Stimulated activated CD4-positive, alpha-beta T cell treated with anti-CD3 and anti-CD28 coated beads, Interleukin-12 subunit alpha, Interleukin-12 subunit beta, amount 100 ng/mL, for 24 hours (primary cell): ENCODE measurements at places on chromosomes 5 and 9.

- no peak for DNase-seq
Measured at GRCh38 chr5:61651195-61651594, 319.1 kb downstream of the ZSWIM6 start.

DNA sequence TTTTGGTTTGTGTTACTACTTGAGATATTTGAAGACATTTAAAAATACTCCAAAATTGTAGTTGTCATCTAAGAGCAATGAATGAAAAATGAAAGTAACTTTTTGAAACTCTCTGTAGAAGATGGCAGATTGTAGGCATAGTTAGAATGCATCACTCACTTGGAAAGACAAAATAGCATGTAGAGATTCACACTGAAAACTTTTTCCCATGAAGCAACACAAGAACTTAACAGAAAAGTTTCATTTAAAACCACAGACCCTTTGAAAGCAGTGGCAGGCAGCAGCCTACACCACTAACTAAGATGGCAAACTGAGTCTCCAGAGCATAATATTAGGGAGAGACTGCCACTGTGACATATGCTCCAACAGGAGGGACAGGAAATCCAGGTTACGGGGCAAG, 18.9 kb upstream of the FAM174A start:
- DNase-seq = no peak

DNA sequence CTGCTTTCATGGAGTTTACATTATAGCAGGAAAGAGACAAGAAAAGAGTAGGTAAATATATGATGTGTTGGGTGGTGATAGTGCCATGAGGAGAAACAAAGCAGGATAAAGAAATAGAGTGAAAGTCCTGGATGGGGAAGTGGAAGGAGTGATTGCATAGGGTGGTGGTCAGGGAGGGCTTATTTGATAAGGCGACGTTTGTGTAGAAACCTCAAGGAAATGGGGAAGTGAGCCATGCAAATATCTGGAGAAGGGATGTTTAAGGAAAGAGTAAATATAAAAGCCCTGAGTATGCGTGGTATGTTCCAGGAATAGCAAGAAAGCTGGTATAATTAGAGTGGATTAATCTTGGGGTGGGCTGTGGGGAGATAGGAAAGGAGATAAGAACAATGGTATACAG, 134.7 kb upstream of the SV2C start:
- DNase-seq = no peak

- no peak for DNase-seq
Measured at GRCh38 chr5:133200256-133200655, 148.4 kb downstream of the HSPA4 start.

DNA sequence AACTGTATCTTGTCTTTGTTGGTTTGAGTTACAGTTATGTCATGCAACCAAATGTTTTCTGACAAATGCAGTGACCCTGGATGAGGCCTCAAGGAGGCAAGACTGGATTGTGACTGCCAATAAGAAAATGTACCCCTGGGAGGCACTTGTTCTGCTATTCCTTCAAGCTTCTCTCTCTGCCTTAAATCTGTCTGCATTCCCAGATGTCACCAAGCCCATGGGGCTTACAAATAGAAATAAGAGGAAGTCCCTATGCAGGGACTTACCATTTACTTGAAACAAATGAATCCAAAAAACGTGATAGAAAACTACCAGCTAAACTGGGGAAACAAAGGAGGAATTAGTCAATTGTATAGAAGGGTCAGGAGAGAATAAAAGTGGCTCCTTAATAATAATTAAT, 8.2 kb upstream of the PARP8 start:
- no peak for DNase-seq

DNA sequence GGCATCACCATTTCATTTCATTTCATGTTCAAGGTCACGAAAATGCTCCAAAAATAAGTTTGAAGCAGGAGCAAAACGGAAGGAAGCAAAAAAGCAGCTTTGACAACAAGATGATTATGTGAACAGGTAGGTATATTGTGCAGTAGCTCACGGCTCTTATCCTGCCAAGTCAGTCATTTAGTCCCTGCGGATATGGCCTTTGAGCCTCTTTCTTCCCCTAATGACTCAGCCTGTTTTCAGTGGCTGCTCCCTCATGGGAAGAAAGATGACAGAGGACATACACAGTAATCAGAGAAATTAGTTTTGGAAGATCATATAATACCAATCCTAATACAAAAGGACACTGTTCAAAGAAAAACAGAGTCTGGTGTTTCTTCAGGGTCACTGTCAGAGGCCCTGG, 155.8 kb upstream of the GRAMD2B start:
- no peak for DNase-seq
